ENCODE measurements at places on chromosomes 7 and 10.

DNA sequence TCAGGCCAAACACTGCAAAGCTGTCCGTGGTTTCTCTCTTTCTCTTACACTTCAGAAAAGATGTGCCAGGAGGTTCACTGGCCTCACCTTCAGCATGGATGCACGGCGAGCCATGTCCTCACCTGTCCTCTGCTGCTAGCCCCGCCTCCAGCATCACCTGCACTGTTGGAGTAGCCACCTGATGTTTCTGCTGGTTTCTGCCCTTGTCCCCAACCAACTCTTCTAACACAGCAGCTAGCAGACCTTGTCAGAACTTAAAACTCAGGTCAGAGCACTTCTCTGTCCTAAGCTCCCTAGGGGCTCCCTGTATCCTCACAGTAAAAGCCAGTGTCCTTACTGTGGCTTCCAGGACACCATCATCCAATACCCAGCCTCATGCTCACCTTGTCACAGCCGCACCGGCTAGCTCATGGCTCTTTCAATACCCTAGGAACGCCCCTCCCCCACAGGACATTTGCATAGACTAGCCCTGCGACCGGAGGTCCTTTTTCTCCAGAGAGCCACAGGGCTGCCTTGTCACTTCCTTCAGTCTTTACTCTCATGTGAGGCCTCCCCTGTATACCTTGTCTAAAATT is 15.2 kb downstream of the PALD1 start:
- H3K27me3 ChIP-seq: no peaks in the 10 kb centered on the region
- H3K36me3 ChIP-seq: no peaks in the 10 kb centered on the region
- H3K4me3 ChIP-seq: peak overlapping the region; percentile 5

GRCh38 chr10:119815671-119816070 is 57.0 kb downstream of the MCMBP start:
- H3K4me3 ChIP-seq: no peak overlapping the region
- no peaks in the 10 kb centered on the region for H3K27me3 ChIP-seq
- no peak for DNase-seq
- H3K36me3 ChIP-seq: peaks cover 5% of the 10 kb centered on the region
- no peak overlapping the region for H3K27ac ChIP-seq

GRCh38 chr7:3188946-3189345 is 112.1 kb upstream of the SDK1 start:
- H3K4me3 ChIP-seq: no peak overlapping the region
- DNase-seq: no peak
- peaks cover 12% of the 10 kb centered on the region for H3K36me3 ChIP-seq

DNA sequence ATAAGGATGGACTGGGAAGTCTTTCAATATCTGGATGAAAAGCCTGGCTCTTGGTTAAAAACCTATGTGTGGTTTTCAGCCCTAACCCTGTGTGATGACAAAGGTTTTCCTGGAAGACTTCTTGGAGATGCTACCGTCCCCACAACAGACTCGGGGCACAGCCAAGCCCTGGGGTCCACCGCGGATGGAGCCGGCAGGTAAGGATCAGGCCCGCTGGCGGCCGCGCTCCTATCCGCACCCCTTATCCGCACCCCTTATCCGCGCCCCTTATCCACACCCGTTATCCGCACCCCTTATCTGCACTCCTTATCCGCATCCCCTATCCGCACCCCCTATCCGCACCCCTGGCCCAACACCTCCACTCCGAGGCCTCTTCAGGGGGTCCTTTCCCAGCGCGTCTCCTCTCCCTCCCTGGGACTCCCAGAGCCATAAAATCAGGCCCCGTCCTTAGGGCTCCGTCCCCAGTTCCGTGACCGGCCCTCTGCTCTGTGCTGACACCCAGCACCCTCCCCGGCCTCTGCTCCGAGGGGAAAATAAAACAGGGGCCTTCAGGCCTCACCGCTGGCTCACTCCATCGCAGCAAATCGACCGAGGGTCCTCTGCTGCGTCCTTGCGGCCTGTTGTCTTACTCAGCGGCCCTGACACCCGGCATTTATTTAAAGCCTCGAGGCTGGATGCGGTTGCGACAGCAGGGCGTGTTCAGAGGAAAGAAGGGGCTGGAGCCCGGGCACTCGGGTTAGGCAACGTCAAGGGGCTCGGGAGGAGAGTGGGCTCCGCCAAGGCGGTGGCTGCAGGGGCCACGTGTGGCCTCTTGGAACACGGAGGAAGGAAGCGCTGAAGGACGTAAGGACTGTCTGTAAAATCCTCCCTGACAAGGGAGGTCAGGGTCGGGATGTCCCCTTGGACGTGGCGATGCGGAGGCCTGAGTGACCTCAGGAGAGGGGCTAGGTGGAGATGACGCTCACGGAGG is 215.1 kb upstream of the ADARB2 start:
- H3K27me3 ChIP-seq: peaks cover 25% of the 10 kb centered on the region
- no peak overlapping the region for H3K4me3 ChIP-seq
- no peak overlapping the region for H3K27ac ChIP-seq
- DNase-seq: no peak
- no peaks in the 10 kb centered on the region for H3K4me1 ChIP-seq

DNA sequence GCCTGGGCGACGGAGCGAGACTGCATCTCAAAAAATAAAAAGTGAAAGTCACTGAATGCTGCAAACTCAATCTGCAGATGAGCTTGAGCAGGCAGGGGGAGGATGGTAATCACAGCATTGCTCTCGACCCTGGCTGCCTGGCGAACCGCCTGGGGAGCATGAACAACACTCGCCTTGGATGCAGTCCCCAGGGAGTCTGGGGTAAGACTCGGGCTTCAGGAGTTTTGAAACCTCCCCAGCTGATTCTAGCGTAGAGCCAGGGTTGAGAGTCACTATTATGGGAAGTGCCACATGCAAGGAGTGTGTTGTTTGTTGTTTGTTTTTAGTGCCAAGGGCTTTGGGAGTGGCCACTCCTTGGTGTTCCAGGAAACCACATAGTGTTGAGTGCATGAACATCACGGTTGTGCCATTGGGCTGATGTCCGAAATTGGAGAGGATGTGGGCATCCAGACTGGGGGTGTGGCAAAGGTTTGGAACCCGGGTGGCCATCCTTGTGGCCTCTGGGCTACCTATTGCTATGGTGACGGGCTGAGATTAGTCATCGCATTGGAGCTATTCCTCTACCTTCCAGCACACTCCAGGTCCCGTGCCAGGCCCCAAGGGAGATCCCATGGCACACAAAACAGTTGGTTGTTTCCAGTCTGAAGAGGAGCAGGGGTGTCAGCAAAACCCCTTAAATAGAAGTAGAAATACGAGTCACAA is 92.6 kb downstream of the RGS10 start:
- peaks cover 18% of the 10 kb centered on the region for H3K4me1 ChIP-seq
- no peaks in the 10 kb centered on the region for H3K27me3 ChIP-seq
- peak overlapping the region; percentile 87 for H3K27ac ChIP-seq
- DNase-seq: no peak
- no peaks in the 10 kb centered on the region for H3K36me3 ChIP-seq
- no peak overlapping the region for H3K4me3 ChIP-seq

DNA sequence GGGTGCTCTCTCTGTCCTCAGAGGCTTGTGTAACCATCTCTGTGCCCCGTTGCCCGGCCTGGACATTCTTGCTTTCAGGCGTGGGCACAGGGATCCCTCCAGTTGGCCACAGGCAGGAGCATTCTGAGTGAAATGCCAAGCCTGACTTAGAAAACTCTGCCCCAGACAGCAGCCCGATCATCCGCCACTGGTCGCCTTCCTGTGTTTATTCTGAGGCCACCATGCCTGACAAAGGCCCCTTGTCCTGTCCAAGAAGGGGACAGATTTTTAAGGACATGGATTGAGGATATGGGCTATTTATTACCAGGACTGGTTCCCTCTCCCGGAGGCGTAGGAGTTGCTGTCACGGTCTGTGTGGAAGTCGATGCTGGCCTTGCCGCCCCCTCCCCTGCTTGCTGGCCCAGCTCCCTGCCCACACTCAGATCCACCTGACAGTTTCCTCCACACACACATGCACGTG is 54.3 kb downstream of the SPOCK2 start:
- no peaks in the 10 kb centered on the region for H3K27me3 ChIP-seq
- no peak for DNase-seq
- H3K27ac ChIP-seq: 0 out of 2 replicates have a peak overlapping the region, but pooled peaks have one; percentile 13
- no peaks in the 10 kb centered on the region for H3K36me3 ChIP-seq

DNA sequence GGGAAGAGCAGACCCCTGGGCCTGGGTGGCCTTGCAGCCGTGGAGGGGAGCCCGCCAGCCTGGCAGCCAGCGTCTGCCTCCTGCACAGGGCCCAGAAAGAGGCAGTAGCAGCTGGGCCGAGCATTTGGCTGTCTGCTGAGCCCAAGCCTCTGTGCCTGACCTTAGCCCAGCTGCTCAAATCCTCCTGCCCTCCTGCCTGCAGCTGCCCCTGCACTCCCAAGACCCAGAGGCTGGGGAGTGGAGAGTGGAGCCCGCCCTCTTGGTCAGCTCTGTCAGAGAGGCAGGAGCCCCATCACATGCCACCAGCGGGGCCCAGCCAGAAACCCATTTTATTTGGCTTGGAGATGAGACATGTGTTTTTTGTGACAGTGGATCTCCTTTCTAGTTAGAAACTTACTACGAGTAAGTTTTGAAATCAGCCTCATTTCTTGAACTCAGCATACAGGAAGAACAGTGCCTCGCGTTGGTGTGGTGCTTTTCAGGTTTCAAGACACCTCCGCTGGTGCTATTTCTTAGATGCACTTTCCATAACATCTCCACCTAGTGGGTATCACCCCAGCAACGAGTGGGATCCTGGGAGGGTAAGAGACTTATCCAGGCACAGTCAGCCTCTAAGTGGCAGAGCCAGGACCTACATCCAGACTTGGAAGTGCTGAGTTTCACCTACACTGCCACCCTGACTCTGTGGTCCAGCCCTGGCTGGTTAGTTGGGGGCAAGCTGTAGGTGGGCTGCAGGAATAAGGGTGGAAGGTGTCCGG is 477.1 kb downstream of the RPS24 start:
- no peak overlapping the region for H3K4me3 ChIP-seq
- no peaks in the 10 kb centered on the region for H3K27me3 ChIP-seq
- H3K27ac ChIP-seq: no peak overlapping the region

DNA sequence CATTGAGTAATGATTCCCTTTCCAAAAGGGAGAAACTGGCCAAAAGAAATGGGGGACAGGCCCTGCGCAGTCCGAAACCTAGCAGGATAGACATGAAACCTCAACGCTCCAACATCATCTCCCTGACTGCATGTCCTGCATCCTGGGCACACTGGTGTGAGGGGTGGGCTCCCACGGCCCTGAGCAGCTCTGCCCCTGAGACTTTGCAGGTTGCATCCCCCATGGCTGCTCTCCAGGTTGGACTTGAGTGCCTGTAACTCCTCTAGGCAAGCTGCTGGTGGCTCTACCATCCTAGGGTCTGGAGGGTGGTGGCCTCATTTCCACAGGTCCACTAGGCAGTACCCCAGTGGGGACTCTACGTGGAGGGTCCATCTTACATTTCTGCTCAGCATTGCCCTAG is 16.3 kb upstream of the CRYGN start:
- H3K27me3 ChIP-seq: peaks cover 8% of the 10 kb centered on the region
- peak overlapping the region; percentile 69 for H3K27ac ChIP-seq
- no peak overlapping the region for H3K4me3 ChIP-seq
- H3K36me3 ChIP-seq: peaks cover 16% of the 10 kb centered on the region
- no peak for DNase-seq
- peaks cover 79% of the 10 kb centered on the region for H3K4me1 ChIP-seq

- peak; percentile 50 for DNase-seq
- peak overlapping the region; percentile 66 for H3K4me3 ChIP-seq
- no peak overlapping the region for H3K27ac ChIP-seq
- peaks cover 95% of the 10 kb centered on the region for H3K27me3 ChIP-seq
Observed at GRCh38 chr7:19116121-19117090, 1.0 kb downstream of the TWIST1 start.

DNA sequence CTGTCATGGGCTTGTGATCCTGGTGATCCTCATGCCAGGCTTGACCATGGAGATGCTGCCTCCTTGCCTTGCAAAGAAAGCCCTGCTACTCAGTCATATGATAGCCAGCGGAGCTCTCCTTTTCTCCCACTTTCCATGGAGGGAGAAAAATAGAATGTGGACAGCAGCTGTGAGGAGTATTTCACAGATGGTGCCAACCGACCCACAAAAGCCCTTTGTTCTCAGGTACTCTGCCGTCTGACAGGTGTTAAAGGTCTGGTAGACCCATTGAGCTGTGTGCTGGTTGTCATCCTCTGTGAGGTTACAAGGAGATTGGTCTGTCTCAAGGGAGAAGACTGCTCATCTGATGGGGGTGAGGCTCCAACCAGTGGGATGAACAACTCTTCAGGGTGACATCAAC is 29.5 kb upstream of the COBL start:
- no peak overlapping the region for H3K27ac ChIP-seq
- H3K36me3 ChIP-seq: no peaks in the 10 kb centered on the region
- no peaks in the 10 kb centered on the region for H3K27me3 ChIP-seq
- peaks cover 24% of the 10 kb centered on the region for H3K4me1 ChIP-seq
- DNase-seq: no peak

GRCh38 chr7:90816511-90817142 is 220.5 kb downstream of the CDK14 start:
- DNase-seq: no peak
- H3K4me1 ChIP-seq: peaks cover 18% of the 10 kb centered on the region
- peaks cover 20% of the 10 kb centered on the region for H3K36me3 ChIP-seq
- no peak overlapping the region for H3K4me3 ChIP-seq
- no peaks in the 10 kb centered on the region for H3K27me3 ChIP-seq

- H3K27me3 ChIP-seq: no peaks in the 10 kb centered on the region
- H3K36me3 ChIP-seq: no peaks in the 10 kb centered on the region
- H3K4me1 ChIP-seq: no peaks in the 10 kb centered on the region
- H3K27ac ChIP-seq: no peak overlapping the region
- no peak overlapping the region for H3K4me3 ChIP-seq
- DNase-seq: no peak
Observed at GRCh38 chr7:145212050-145212449, 376.2 kb upstream of the TPK1 start.

Measured in WTC11 (cell line).